ENCODE measurements at places on chromosomes 2 and 18. TPM values are rescaled to one million over a fixed set of nuclear protein-coding genes. Genes with fewer than 3 reads are reported as not detected.

Gene KHK
- total RNA-seq: 1.1 TPM

Gene TP53I3
- 54.6 TPM for total RNA-seq

Gene RAB31
- total RNA-seq: 22.6 TPM

Gene CCDC68
- total RNA-seq: 5.5 TPM

Gene C2orf80
- total RNA-seq: not detected

DNA sequence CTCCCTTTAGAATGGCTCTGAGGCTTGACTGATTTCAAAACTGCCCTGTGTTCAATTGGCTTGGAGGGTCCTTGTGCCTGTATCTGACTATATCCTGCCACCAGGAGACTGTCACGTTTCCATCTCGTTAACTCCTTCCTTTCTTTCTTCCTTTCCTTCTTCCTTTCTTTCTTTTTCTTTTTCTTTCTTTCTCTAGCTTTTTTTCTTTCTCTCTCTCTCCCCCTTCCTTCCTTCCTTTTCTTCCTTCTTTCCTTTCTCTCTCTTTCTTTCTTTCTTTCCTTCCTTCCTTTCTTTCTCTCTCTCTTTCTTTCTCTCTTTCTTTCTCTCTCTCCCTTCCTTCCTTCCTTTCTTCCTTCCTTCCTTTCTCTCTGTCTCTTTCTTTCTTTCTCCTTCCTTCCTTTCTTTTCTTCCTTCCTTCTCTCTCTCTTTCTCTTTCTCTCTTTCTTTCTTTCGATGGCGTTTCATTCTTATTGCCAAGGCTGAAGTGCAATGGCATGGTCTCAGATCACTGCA lies 38.1 kb upstream of the EML6 start:
- no peak for DNase-seq

DNA sequence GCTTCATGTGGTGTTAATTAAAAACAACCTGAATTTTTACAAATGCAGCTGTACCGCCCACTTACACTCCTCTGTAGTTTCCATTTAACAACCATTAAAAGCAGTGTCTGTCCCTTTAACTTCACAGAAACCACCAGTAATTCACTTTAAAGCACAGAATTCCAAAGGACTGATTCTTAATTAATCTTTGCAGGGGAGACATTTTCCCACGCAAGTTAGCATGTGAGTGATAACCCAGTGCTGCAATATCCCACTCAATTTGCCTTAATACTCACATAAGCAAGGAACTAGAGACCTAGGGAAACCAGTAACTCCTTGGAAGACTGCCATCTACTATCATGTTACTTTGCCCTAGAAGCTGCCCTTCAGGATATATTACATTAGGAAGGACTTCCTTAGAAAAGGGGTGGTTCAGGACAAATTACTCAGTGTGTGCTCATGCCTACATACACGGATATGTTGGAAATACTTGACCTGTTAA lies 102.3 kb downstream of the OSR1 start:
- peak; percentile 88 for DNase-seq

- DNase-seq: no peak
Measured at GRCh38 chr2:135984199-135985017, 1.0 kb downstream of the DARS1 start.

- DNase-seq: no peak
Measured at GRCh38 chr18:3577281-3577855, 127.4 kb downstream of the TGIF1 start.

- no peak for DNase-seq
Measured at GRCh38 chr2:183543222-183543621, 419.0 kb downstream of the NUP35 start.

GRCh38 chr2:144437636-144438035 lies 82.3 kb downstream of the ZEB2 start:
- DNase-seq: no peak

DNA sequence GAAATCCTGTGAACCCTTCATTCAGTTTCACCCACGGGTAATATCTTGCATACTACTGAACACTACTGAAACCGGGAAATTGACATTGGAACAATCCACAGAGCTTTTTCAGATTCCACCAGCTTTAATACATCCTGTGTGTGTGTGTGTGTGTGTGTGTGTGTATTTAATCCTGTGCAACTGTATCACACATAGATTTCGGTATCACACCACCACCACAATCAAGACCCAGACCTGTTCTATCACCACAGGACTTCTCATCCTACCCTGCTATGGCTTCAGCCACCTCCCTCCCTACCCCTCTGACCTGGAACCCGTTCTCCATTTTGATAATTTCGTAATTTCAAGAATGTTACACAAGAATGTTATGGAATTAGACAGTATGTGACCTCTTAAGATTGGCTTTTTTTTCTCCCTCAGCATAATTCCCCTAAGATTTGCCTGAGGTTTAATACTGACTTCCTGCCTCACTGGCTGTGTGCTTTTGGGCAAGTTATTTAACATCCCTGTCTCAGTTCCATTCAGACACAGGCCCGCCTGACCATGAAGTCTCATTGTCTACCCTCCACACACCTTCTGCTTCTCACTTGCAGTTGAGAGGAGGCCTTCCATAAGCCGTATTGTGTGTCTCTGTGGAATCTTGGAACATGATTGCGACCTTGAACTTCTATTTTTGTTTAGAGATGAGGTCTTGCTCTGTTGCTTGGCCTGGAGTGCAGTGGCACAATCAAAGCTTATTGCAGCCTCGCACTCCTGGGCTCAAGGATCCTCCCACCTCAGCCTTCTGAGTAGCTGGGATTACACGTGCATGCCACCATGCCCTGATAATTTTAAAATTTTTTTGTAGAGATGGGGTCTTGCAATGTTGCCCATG lies 14.4 kb upstream of the TMEM131 start:
- no peak for DNase-seq

DNA sequence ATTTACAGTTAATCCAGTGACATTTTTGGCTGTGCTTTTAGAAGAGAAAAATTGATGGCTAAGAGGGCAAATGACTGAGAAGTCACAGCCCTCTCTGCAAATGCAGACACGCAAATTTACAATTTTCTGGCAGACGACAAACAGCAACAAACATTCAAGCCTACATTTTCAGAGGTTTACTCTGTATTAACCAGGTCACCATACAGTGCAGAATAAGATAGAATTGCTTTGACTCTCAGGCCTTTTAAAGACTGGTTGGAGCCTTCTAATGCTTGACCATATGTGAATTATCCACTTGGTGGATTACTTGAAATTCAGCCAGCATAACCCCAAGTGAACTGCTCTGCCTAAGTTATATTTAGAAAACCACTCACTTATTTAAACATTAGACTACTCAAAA lies 280.9 kb upstream of the STON1 start:
- DNase-seq: peak; percentile 58

DNA sequence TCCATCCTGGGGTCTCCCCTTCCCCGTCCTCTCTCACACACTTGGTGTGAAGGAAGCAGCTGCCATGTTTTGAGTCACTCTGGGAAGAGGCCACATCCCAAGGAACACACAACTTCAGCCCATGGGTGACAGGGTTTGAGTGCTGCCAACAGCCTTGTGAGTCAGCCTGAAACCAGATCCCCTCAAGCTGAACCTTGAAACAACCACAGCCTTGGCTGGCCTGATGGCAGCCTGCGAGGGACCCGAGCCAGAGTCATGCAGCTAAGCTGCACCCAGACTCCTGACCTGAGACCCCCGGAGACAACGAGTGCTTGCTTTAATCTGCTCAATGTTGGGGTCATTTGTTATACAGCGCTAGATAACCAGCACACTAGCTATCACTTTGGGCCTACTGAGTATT lies 19.3 kb upstream of the MC2R start:
- no peak for DNase-seq

GRCh38 chr2:10954856-10955818 lies 43.4 kb downstream of the KCNF1 start:
- no peak for DNase-seq

GRCh38 chr2:105301646-105302045 lies 27.9 kb downstream of the TGFBRAP1 start:
- DNase-seq: no peak

- DNase-seq: peak; percentile 84
Measured at GRCh38 chr2:237465515-237466148, 21.4 kb upstream of the MLPH start.

- DNase-seq: peak; percentile 87
Measured at GRCh38 chr2:215921895-215922294, 91.5 kb downstream of the MREG start.

DNA sequence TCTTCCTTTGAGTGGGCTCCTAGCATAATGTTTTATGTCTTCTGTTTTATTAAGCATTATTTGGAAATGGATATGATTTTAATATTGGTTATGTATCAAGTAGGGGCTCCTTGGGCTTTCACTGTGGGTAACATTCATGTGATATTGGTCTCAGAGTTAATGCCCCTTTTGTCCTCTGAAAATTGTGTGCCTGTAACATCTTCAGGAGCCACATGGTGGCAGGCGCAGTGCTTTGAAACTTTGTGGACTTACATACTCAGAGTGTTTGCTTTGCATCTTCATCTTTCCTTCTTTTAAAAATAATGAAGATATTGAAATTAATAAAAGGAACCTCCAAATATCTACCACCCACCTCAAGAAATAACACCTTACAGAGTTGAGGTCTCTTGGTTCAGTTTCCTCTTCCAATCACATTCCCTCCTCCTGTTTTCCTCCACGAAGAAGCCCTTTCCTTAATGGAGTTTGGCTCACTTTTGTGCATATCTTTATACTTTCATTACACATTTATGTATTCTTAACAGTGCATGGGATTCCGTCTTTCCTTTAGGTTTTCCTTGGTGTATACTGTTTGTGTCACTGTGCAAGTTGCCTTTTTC lies 73.5 kb downstream of the LIMS1 start:
- peak; percentile 46 for DNase-seq

DNA sequence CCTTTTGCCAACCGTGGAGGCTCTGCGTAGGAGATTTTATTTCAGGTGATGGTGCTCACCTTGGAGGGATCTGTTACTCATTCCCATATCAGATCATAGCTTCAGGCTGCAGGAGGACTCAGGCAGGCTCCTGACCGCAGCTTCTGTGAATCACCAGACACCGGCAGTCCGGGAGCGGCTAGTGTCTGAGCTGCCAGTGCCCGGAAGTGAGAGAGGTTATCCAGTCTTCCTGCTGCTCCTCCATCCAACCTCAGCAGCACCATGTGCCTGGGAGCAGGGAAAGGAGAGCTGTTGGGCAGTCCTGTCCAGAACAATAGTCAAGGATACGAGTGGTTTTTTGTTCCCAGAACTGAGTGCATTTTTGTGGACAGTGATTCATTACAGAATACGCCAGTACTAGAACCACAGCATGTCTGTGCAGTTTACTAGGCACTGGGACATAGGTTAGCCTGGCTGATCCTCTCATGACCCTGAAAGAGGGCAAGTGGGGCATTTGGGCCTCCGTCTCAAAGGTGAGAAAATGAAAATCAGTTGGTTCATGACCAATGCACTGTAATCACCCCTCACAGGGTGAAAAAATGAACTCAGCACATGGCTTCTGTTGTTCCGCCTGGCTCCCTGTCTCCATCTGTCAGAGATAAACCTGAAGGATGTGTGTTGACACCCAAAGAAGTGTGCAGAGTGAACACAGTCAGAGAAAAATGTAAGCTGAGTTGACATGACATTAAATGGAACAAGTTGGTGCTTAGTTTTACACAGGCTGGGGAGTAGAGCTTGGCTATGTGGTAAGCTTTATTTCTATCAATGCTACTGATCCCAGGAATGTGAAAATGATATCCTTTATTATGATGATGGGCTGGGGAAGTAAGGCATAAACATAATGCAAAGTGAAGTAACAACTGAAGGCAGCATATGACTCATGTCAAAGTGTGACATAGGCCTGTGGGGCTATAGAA lies 12.2 kb downstream of the FHOD3 start:
- peak; percentile 99 for DNase-seq

DNA sequence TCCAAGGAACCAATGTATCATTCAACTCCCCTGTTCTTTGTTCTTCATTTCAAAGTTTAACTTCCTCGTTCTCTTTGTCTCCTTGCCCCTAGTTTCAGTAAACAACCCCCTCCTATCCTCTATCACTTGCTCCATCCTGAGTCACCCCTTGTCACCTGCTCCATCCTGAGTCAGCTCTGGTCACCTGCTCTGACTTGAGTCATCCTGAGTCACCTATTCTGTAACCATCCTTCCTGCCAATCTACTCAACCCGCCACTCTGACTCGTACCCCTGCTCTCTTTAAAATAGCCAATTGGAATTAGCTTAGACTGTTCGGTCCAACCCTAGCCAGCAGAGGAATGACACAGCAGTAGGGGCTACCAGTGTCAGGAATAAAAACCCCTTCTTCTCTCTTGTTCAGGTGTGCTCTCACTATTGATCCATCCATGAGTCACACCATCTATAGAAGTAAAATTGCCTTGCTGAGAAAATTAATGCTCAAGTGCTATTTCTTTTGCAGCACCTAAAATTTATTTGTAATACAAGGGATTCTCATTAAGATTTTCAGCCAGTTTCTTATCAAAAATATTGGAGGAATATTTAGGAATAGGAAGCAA lies 326.8 kb downstream of the AKAIN1 start:
- no peak for DNase-seq

DNA sequence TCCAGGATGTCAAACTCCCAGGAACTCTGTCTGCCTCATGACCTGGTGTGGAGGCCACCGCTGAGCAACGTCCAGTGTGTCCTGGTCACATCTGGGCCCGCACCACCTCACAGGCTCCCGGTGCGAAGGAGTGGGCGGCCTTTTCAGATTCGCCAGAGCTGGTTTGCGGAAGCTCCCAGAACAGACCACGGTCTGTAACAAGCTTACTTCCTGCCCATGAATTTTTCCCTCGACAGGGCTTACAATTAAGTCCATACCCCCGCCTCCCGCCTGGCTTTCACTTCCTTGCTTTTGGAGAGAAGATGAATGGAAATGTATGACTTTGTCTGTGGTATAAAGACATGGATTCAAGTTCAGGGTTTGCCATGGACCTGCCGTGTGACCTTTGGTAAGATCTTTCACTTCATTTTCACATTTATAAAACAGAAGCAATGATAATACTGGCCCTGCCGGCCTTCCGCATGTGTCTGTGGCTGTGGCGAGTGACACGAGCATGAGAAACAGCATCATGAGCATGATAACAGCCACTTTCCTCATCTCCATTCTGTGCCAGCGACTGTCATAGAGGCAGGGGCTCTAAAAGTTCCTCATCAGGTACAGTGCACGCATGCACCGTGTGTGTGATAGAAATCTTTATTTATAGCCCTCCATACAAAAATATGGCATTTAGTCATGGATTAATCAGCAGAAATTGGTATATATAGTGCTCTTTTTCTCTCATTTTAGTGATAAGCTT lies 31.0 kb upstream of the KCNF1 start:
- DNase-seq: no peak

- no peak for DNase-seq
Measured at GRCh38 chr18:10784596-10785202, 258.9 kb downstream of the NAPG start.

GRCh38 chr2:172829229-172829628 lies 93.6 kb downstream of the RAPGEF4 start:
- DNase-seq: no peak

GRCh38 chr2:204370172-204370718 lies 175.0 kb upstream of the PARD3B start:
- DNase-seq: no peak

Measured in renal cortical epithelial cell (primary cell).